ENCODE measurements at places on chromosomes 4 and X.

DNA sequence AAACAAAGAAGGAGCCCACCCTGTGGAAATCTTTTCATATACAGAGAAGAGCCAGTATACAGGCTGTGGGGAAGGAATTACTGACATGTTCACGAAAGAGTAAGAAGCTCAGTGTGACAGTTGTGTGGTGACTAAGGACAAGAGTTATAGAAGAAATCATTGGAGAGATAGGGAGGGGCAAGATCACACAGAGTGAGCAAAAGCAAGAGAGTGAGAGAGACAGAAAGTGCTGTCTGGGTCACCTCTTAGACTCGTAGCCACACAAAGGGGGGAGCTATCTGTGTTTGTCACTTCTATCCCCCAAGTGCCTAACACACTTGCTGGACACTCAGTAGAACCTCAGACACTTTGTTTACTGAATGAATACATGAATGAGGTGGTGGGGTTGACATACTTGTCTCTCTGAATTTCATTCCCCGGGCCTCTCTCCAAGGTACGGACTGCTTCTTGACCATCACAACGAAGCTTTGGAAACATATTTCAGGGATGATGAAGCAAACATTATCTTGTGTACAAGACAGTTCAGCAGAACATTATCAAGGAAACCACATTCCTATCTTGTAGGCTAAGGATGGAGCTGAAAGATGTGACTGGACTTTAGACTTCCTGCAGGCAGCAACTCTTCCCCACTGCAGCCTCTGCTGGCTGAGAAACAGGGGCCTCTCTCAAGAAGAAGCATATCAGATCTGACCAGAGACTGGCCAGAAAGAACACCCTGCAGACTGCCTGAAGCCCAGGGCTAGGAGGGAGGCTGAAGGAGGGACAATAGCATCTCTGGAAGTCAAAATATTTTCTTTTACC is 168.2 kb downstream of the AMELX start:
- DNase-seq = no peak

DNA sequence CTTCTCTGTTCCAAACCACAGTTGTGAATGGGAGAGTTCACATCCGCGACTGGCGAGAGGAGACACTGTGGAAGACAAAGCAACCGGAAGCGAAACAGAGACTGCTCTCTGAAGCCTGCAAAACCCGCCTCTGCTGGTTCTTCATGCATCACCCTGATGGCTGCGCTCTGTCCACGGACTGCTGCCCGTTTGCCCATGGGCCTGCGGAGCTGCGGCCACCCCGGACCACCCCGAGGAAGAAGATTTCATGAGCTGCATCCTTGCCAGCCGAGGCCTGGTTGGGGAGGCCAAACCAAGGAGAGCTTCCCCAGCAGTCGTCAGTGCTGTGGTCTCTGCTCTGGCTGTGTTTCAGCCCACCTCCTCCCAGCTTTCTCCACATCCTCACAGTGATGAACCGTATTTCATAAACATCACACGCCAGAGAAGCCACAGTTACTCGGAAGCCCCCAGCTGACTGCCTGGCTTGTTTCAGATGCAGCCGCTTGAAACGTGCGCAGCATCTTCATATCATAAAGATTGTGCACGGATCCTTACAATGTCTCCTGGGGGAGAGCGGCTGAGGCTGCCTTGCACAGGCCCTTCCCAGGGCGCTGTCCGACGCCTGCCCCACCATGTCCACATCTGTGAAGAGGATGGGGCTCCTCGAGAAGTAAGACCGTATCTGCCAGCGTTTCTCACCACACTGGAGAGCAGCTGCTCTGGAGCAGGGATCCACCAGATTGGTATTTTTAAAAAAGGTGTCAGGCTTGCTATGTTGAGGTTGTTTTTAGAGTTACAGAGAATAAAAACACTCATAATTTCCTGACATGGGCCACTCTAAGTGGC is 35.4 kb downstream of the TRMT44 start:
- DNase-seq = no peak

DNA sequence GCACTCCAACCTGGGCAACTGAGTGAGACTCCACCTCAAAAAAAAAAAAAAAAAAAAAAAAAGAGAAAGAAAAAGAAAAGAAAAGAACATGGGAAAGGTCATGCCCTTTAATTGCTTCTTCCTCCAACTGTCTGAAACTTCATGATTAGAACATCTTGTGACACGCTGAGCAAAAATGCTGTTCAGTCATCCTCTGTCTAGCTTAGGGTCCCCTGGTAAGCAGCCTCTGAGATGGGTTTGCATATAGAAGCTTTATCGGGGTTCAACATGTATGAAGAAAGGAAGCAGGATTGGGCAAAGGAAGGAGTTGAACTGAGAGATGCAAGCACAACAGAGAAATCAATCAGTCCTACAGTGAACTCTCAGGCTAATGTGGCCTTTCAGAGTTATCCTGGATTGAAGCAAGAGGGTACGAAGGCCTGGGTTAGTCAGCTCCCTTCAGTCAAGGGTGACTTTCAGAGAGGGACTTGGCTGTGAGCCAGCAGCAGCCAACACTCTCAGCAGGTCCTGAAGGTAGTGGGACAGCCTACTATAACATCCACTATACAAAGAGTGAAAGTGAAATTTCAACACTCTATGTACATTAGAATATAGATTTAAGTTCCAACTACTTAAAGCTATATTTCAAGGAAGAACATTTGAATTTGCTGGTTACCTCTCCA is 11.4 kb downstream of the MAOB start:
- no peak for DNase-seq

DNA sequence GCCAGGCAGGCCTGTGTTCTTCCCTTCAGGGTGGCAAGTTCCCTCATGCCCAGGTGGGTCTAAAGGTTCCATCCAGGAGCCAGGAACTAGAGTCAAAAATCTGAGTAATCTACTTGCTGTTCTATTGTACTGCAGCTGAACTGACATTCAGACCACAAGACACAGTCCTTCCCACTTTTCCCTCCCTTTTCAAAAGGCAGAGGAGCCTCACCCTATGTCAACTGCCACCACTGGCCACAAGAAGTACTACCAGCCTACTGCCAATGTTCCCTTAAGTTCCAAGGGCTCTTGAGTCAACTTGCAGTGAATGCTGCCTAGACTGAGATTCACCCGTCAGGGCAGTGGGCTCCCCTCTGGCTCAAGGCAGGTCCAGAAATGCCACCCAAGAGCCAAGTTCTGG is 133.5 kb downstream of the FAM47B start:
- DNase-seq = no peak
